ENCODE measurements at places on chromosomes 6 and 20.

- H3K4me1 ChIP-seq: no peaks in the 10 kb centered on the region
- H3K27me3 ChIP-seq: no peaks in the 10 kb centered on the region
These were observed 107.3 kb downstream of the PRND start for GRCh38 chr20:4828830-4829513.

GRCh38 chr6:84779380-84779779 is 15.0 kb upstream of the TBX18 start:
- peaks cover 3% of the 10 kb centered on the region for H3K4me1 ChIP-seq
- no peaks in the 10 kb centered on the region for H3K36me3 ChIP-seq
- no peak overlapping the region for H3K27ac ChIP-seq
- H3K27me3 ChIP-seq: peaks cover 66% of the 10 kb centered on the region
- no peak overlapping the region for H3K4me3 ChIP-seq
- DNase-seq: no peak

GRCh38 chr20:31452575-31452974 is 12.1 kb downstream of the DEFB123 start:
- no peak for DNase-seq
- no peak overlapping the region for H3K27ac ChIP-seq
- H3K4me1 ChIP-seq: no peaks in the 10 kb centered on the region
- no peaks in the 10 kb centered on the region for H3K27me3 ChIP-seq
- H3K4me3 ChIP-seq: no peak overlapping the region

DNA sequence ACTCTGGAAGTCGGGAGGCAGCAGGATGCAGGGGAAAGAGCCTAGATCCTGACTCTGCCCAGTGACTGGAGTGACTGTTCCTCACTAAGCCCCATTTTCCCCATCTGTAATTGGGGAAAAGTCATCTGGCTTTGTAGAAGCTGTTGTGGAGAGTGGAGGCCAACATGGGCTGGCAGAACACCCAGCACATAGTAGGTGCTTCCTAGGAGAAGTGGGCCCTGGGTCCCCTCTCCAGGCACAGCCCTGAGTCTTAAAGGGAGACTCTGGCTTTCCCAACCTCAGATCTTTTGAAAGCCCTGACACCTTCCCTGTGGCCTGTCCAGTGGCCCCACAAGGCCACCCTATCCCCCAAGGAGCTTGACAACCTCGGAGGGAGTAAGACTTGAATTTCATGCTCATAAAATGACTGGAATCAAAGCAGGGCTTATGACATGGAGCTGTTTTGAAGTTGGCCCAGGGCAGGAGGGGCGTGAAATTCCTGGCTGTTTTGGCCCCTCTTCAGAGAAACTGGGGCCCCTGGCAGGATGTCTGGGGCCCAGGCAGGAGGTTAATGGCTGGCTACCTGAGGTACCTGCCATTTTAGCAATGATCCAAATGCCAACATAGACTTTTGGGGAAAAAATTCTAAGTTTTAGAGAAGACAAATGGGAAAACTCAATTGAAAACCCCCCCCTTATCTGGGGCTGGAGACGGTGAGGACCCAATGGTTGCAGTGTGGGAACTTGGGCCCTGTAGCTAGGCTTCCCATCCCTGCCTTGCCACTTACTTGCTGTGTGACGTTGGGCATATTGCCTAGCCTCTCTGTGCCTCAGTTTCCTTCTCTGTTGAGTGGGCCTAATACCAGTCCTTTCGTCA is 51.6 kb downstream of the UBE2V1 start:
- H3K36me3 ChIP-seq: no peaks in the 10 kb centered on the region
- H3K27ac ChIP-seq: no peak overlapping the region
- no peaks in the 10 kb centered on the region for H3K27me3 ChIP-seq
- H3K4me3 ChIP-seq: no peak overlapping the region
- H3K4me1 ChIP-seq: no peaks in the 10 kb centered on the region

Measured in SK-N-SH (cell line).